ENCODE measurements at places on chromosomes 13 and 19.

DNA sequence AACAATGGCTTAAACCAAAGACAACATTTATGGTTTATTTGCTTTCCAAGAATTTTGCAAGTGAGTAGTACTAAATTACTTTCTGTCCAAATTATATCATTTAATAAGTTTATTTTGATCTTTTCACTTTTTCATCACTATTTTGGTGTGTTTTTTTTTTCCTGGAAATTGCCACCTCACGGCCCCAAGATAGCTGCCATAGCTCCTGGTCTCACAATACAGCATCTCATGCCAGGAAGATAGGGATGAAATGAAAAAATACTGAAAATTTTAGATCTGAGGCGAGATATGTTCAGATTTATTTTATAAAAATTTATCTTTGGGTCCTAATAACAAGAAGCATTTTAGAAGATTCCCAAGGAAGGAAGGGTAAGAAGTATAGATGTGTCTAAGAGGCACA lies 6.9 kb upstream of the FPR3 start:
- DNase-seq = no peak

- no peak for DNase-seq
Observed at GRCh38 chr13:66612983-66613382, 617.2 kb downstream of the PCDH9 start.

DNA sequence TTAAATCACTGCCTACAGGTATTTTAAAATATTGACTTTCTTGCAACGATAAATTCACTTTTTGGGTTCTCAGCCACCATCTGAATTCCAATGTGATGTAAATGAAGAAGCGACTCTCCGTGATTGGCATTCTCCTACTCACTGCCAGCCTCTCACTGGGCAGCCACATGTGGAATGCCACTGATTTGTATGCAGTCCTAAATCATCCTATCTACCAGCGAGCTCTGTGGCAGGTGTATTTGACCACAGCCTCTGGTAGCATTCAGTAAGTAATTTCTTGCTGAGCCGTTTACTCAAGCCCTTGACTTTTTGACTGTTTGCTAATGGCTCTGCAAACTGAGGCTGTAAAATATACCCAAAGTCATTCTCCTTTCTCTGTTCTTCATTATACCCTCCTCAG lies 559.0 kb upstream of the SLC10A2 start:
- no peak for DNase-seq

DNA sequence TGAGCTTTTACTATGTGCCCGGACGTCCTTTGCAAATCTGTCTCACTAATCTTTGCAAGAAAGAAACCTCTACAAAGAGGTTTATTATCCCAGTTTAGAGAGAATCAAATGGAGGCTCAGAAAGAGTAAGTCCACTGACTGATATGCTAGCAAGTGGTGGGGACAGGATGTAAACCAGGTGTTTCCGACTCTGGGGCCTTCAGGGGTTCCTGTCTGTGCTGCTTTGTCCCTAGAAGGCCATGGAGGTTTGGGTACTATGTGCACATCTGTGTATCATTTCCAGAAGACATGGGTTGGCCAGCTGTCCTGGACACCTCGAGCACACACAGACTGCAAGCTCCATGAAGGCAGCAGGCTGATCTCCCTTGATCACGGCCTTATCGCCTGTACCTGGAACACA lies 1.2 kb upstream of the KPTN start:
- no peak for DNase-seq

GRCh38 chr19:55486971-55487923 lies 989 bp upstream of the SSC5D start:
- DNase-seq = peak; percentile 72

GRCh38 chr19:48637948-48638830 lies 1.0 kb upstream of the DBP start:
- peak; percentile 69 for DNase-seq

- no peak for DNase-seq
Observed at GRCh38 chr13:26964278-26965250, 204.0 kb upstream of the GPR12 start.

- no peak for DNase-seq
Observed at GRCh38 chr13:36310417-36311108, 12.9 kb upstream of the CCDC169 start.

GRCh38 chr19:6358003-6358402 lies 3.3 kb upstream of the CLPP start:
- DNase-seq = no peak

DNA sequence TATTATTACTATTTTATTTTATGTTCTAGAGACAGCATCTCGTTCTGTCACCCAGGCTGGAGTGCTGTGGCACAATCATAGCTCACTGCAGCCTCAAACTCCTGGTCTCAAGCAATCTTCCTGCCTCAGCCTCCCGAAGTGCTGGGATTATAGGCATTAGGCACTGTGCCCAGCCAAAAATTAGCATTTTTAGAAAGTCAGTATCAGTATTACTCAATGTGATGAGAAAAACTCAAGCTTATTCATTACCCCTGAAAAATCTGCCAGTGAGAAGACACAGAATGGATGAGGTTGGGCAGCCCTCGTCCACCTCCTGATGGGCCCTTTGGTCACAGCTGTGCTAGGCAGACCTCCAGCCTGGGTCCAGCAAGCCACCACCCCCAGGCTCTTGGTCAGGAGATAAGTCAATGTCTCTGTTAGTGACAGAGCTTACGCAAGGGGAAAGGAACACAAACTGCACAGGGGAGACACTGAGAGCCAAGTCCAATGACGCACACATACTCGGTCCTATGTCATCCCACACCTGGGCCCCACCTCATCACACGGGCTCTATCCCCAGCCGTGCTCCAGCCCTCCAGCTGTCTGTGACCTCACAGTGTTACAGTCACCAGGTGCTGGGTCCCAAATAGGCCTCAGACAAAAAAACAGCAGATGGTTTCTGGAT lies 19.8 kb downstream of the PEPD start:
- no peak for DNase-seq

DNA sequence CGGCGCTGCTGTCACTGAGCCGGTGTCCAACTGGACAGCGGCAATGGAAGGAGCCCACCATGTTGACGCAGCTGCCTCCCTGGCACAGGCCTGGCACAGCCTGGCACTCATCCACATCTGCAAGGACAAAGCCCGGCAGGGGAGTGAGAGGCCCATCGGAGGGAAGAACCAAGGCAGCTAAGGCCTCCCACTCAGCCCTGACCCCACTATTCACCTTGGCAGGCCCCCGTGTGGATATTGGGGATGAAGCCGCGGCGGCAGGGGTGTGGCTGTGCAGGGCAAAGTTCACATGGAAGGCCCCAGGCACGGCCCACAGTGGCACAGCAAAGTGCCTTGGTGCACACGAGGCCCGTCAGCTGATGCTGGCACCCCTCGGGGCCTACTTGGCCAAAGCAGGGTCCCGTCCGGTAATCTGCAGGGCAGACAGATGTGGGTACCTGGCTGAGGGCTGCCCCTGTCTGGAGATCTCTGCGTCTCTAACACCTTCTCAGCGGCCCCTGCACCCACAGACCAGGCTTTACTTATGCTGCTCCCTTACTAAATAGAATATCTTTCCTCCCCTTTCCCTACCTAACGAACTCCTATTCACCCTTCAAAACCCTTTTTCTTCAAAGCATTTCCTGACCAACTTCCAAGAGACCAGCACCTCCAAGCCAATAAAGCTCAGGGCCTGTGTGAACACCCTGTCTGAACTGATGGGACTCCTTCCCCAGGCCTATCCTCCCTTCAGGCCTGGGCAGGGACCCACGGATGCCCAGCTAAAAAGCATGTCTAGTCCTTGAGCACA lies 7.5 kb downstream of the FBN3 start:
- no peak for DNase-seq

- no peak for DNase-seq
Observed at GRCh38 chr13:99335087-99335486, 27.9 kb upstream of the GPR183 start.

GRCh38 chr13:51453207-51453958 lies 547 bp upstream of the INTS6 start:
- peak; percentile 78 for DNase-seq

GRCh38 chr19:56153507-56153906 lies 12.4 kb downstream of the ZNF444 start:
- DNase-seq = no peak

GRCh38 chr13:55359067-55359466 lies 1781.7 kb upstream of the PRR20A start:
- no peak for DNase-seq

DNA sequence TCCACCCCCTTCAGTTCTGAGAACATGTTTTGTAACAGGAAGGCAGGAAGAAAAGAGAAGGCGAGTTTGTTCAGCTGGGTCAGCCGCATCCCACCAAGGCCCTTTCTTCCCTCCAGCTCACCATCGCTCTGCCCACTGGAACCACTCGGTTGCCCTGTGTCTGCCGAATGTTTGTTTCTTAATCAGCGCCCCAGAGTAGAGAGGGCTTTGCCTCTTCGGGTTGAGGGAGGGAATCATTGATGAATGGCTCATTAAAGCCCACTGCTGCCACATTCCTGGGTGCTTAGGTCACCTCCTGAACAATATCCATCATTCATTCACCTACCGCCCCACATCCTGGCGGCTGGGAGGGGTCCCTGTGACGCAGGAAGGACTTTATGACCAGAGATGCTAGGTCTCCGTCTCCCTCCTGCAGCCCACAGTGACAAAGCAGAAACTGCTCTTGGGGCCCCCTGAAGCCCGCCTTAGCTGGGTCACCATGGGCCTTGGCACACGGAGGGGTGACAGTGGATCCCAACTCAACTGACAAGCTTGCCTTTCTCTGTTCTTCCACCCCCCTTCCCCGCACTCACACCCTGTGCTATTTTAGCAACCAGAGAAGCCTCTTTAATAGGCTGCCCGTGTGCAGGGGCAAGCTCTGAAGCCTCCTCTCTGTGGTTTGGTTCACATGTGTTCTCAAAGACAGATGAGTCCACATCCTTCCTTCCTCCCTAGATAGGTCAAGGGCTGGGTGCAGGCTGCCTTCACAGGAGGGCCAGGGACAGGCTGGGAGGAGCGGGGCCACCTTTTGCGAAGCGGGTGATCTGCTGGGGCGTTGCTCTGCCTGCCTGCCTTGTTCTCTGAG lies 46.2 kb downstream of the ACTN4 start:
- DNase-seq = no peak

GRCh38 chr13:112657850-112658445 lies 31.9 kb upstream of the ATP11A start:
- DNase-seq = no peak

GRCh38 chr19:46980761-46981160 lies 38.9 kb upstream of the NPAS1 start:
- DNase-seq = no peak

DNA sequence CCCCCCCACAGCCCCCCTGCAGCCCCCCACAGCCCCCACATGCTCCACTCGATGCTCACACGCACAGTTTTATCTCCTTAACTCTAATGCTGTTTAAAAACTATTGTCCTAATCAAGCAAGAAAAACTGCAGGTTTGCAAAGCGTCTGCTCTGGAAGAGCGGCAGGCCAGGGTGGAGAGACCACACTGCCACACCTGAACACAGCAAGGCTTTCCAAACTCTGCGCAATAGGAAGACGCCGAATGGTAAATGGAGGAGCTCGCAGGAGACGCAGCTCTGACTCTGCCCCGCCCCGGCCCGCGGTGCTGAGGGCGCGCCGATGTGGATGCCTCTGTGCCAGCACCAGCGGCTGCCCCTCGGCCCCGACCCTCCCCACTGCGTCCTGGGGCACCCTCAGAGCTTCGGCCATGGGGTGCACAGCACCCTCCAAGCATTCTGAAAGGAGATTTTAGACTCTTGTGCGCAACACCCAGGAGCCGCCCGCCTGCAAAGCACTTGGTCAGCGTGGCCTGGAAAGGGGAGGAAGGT lies 32.4 kb downstream of the RASA3 start:
- DNase-seq = no peak

- no peak for DNase-seq
Observed at GRCh38 chr13:95250961-95251360, 50.3 kb downstream of the ABCC4 start.

GRCh38 chr19:10361569-10362011 lies 18.8 kb downstream of the TYK2 start:
- no peak for DNase-seq

DNA sequence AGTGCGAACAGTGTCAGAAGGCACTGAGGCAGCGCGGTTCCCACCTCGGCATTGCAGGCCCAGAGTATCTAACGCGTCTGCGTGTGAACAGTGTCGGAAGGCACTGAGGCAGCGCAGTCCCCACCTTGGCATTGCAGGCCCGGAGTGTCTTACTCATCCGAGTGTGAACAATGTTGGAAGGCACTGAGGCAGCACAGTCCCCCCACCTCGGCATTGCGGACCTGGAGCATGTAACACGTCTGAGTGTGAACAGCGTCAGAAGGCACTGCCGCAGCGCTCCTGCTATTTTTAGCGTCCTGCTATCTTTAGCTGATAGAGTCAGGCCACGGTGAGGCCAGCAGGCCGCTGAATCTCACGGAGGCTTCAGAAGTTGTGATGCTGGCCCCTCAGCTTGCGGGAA lies 39.6 kb downstream of the ATP11A start:
- no peak for DNase-seq

GRCh38 chr13:95056266-95056665 lies 245.0 kb downstream of the ABCC4 start:
- no peak for DNase-seq

DNA sequence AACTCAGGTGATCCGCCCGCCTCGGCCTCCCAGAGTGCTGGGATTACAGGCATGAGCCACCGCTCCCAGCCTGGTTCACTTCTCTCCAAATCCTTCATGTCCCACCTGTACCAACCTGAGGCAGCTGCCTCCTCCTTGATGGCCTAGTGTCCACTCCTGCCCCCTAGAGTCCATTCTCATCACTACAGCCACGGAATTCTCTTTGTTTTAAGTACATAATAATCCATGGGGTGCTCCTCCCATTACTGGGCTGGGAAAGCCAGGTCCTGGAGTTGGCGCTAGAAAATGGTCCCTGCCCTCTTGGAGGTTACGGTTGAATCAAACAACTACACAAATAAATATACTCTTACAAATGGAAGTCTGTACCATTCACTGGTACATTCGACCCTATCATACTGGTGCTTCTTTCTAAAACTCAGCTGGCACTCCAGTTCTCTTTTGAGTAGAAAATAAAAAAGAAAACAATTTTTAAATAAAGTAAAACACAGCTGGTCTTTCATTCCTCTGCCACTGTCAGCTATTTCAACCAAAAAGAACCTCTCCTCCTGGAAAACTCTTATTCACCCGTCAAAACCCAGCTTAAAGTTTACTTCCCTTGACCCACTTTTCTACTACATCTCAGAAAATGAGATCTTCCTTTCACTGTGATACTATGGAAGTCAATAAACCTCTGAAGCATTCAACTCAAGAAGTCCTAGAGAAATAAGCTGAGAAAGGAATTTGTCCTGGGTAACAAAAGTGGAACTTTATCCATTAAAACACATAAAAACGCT lies 22.4 kb upstream of the ARHGEF18 start:
- DNase-seq = peak; percentile 53

GRCh38 chr13:79548902-79549301 lies 67.9 kb downstream of the NDFIP2 start:
- DNase-seq = no peak

GRCh38 chr19:45340899-45341453 lies 426 bp downstream of the KLC3 start:
- no peak for DNase-seq

DNA sequence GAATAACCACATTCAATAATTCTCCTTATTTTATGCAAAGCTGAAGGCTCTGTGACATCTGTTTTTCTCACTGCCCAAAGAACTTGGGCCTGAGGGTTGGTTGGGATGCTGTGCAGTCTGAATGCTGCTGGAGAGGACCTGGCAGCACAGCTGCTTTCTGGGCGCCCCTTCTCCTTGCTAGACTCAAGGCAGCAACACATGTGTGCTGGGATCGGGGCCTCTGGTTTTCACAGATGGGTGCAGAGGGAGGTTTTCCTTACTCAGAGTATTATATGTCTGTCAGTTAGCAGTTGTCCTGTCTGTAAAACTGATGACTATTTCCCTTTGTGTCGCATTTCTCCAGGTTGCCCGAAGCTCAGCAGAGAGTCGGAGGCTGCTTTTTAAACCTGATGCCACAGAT lies 53.2 kb upstream of the TEX29 start:
- DNase-seq = no peak
